ENCODE measurements at places on chromosomes 6 and 20. TPM values are rescaled to one million over a fixed set of nuclear protein-coding genes. Genes with fewer than 3 reads are reported as not detected.

TUBB2B gene
- 2.2 TPM for total RNA-seq

GRCh38 chr20:57410398-57410920 lies 19.3 kb downstream of the RBM38 start:
- no peaks in the 10 kb centered on the region for H3K27me3 ChIP-seq
- no peak overlapping the region for H3K4me3 ChIP-seq
- H3K4me1 ChIP-seq = no peaks in the 10 kb centered on the region
- H3K36me3 ChIP-seq = no peaks in the 10 kb centered on the region

SLC22A7 gene
- not detected for total RNA-seq

DNA sequence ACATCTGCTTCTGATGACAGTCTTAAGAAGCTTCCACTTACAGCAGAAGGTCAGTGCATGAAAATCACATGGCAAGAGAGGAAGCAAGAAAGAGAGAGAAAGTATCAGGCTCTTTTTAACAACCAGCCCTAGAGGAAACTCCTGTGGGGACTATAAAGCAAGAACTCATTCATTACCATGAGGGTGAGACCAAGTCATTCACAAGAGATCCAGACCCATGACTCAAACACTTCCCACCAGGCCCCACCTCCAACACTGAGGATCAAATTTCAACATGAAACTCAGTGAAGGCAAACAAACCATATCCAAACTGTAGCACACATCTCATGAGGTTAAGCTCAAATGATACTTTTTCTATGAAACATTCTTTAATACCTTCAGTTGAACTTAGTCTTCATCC lies 643.2 kb upstream of the SYNCRIP start:
- H3K36me3 ChIP-seq = no peaks in the 10 kb centered on the region
- H3K27ac ChIP-seq = no peak overlapping the region
- no peaks in the 10 kb centered on the region for H3K4me1 ChIP-seq

DNA sequence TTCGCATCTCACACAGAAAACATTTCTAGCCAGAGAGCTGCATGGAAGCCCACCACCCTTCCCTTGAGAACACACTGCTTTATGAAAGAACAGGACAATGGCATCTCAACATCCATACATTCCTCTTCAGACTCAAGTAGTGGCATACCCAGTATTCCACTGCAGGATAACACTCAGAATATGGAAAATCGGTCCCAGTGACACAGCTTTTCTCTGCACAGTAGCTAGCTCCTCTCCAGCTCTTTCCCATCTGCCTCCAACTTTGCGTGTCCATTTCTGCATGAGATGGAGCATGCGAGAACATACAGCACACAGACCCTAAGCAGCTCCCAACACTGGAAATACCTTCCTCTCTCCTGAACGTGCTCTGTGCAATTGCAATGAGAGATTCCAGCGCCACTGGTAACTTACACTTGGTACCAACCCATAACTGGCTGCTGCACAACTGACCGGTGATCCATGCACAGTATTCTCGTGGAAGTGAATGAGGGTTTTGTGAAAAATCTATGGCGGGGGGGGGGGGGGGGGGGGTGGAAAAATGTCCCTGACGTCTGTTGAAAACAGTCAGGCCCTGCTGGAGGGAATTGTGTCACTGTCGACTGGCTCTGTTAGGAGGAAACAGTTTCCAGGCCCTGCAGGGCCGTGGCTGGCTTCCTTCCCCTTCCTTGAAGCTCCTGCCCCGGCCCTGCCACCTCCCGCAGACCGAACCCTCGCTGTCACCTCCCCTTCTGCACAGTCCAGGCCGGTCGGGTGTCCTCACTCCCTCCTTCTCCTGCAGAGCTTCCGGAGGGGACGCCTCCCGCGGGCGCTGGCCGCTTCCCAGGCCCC lies 265.9 kb upstream of the QKI start:
- no peak overlapping the region for H3K4me3 ChIP-seq
- no peaks in the 10 kb centered on the region for H3K4me1 ChIP-seq

DNA sequence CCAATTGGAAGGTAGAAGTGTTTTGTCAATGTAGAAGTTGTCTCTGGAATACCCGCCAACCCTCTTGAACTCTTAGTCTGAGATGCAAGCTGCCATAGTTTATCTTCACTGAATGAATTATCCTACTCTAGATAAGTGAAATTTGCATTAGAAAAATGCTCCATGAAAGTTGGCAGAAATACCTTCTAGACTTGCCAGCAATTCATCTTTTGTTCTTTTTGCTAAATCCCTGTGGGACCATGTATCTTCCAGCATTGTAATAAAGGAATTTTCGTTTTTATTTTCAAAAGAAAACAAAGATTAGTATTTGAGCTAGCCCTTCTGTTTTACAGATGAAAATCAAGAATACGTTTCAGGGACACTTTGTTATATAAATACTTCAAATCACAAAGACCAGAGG lies 244.2 kb downstream of the CBLN4 start:
- no peaks in the 10 kb centered on the region for H3K36me3 ChIP-seq
- DNase-seq = no peak
- H3K4me3 ChIP-seq = no peak overlapping the region
- no peak overlapping the region for H3K27ac ChIP-seq

- H3K27me3 ChIP-seq = no peaks in the 10 kb centered on the region
- no peaks in the 10 kb centered on the region for H3K36me3 ChIP-seq
- H3K4me3 ChIP-seq = peak overlapping the region; percentile 91
- no peak for DNase-seq
Measured at GRCh38 chr6:32129297-32130088, 595 bp downstream of the FKBPL start.

GRCh38 chr20:45301824-45302271 lies 4.8 kb upstream of the RBPJL start:
- H3K27me3 ChIP-seq = peaks cover 28% of the 10 kb centered on the region
- H3K4me1 ChIP-seq = peaks cover 5% of the 10 kb centered on the region
- H3K27ac ChIP-seq = no peak overlapping the region
- H3K36me3 ChIP-seq = no peaks in the 10 kb centered on the region

TMEM170B gene
- total RNA-seq = 5.4 TPM

- H3K27ac ChIP-seq = no peak overlapping the region
- H3K27me3 ChIP-seq = no peaks in the 10 kb centered on the region
- H3K4me1 ChIP-seq = peaks cover 5% of the 10 kb centered on the region
- no peaks in the 10 kb centered on the region for H3K36me3 ChIP-seq
Measured at GRCh38 chr6:108446629-108447150, 114.0 kb upstream of the FOXO3 start.

NKX2-2 gene
- not detected for total RNA-seq

ITPR3 gene
- total RNA-seq = 107 TPM

RSPO3 gene
- 12.9 TPM for total RNA-seq

Measured in left lung (tissue), 14 donors.